T-cell (primary cell): ENCODE measurements at places on chromosomes 12 and 14. TPM values are rescaled to one million over a fixed set of nuclear protein-coding genes. Genes with fewer than 3 reads are reported as not detected.

ST8SIA1 gene
- total RNA-seq = 10.8 TPM

PTPRO gene
- total RNA-seq = 6.3 TPM

AMHR2 gene
- not detected for total RNA-seq

GDF3 gene
- total RNA-seq = not detected

TAMALIN gene
- 38.4 TPM for total RNA-seq

TOMM20L gene
- total RNA-seq = not detected

TAS2R20 gene
- 3.0 TPM for total RNA-seq

ITGB7 gene
- 247 TPM for total RNA-seq

EPYC gene
- total RNA-seq = not detected

SERPINA10 gene
- total RNA-seq = not detected

PCNX4 gene
- total RNA-seq = 47.6 TPM

BCL2L2 gene
- total RNA-seq = 3.8 TPM

IAPP gene
- total RNA-seq = not detected

CAPZA3 gene
- total RNA-seq = not detected

CMKLR1 gene
- total RNA-seq = 0.98 TPM

PTPN6 gene
- total RNA-seq = 237 TPM

STRAP gene
- 47.4 TPM for total RNA-seq

TCTN2 gene
- total RNA-seq = 5.3 TPM

NR1H4 gene
- not detected for total RNA-seq

OR4K5 gene
- not detected for total RNA-seq

FGF23 gene
- total RNA-seq = not detected

CLEC2D gene
- total RNA-seq = 246 TPM

POTEG gene
- total RNA-seq = not detected

SDR9C7 gene
- not detected for total RNA-seq

SMCO3 gene
- total RNA-seq = not detected

GYS2 gene
- not detected for total RNA-seq

SERPINA3 gene
- total RNA-seq = 4.0 TPM

NGB gene
- not detected for total RNA-seq

AHNAK2 gene
- not detected for total RNA-seq

NKX2-1 gene
- total RNA-seq = 0.16 TPM

ANO4 gene
- total RNA-seq = not detected

KLRC1 gene
- total RNA-seq = 3.1 TPM
